CD4-positive, alpha-beta memory T cell (primary cell): ENCODE measurements at places on chromosomes 3 and 15. TPM values are rescaled to one million over a fixed set of nuclear protein-coding genes. Genes with fewer than 3 reads are reported as not detected.

DNA sequence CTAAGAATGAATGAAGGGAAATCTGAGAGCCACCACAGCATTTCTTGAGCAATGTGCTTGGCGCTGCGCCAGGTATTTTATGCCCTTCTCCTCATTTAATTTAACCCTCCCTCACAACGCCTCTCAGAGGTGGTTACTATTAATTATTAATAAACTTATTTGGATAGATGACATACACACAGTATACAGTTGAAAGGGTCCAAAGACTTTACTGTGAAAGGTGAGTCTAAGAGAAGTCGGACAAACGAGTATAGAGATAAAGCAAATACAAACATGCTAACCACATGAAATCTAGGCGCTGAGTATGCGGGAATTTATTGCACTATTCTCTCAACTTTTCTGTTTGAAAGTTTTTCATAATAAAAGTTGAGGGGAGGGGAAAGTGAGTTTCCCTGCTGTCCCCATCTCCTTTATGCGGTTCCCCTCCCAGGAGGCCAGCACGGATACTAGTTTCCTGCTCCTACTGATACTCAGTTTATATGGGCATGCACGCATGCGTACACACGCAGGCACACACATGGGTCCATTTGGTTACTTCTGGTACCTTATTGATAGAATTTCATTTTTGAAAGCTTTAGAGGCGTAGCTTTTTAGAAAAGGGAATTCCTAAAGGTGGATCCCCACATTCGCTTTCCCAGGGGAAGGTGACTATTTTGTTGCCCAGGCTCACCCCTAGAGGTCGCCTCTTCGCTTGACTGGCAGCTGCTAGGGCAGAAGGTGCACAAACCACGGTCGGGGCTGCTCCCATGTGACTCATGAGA, 28.5 kb upstream of the KCTD6 start:
- peak; percentile 54 for DNase-seq
- H3K27me3 ChIP-seq = no peaks in the 10 kb centered on the region
- no peaks in the 10 kb centered on the region for H3K36me3 ChIP-seq
- no peak overlapping the region for H3K27ac ChIP-seq
- peaks cover 7% of the 10 kb centered on the region for H3K4me1 ChIP-seq
- H3K4me3 ChIP-seq = no peak overlapping the region

DNA sequence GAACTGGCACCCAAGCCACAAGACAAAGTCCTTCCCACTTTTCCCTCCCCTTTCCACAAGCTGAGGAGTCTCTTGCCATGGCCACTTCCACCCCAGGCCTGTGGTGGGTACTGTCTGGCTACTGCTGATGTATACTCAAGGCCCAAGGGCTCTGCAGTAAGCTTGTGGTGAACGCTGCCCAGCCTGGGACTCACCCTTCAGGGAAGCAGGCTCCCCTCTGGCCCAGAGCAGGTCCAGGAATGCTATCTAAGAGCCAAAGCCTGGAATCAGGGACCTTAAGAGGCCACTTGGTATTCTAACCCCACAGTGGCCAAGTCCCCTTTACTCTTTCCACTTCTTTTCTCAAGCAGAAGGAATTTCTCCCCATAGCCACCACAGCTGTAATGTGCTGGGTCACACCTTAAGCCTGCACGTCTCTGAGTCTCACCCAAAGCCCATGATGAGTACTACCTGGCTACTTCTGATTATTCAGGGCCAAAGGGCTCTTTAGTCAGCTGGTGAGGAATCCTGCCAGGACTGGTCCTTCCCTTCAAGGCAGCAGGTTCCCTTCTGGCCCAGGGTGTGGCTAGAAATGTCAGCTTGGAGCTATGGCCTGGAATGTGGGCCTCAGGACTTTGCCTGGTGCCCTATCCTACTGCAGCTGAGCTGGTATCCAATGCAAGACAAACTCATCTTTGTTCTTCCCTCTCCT, 4.0 kb downstream of the PATL2 start:
- no peak overlapping the region for H3K4me3 ChIP-seq
- no peak for DNase-seq
- H3K36me3 ChIP-seq = peaks cover 2% of the 10 kb centered on the region
- H3K27ac ChIP-seq = no peak overlapping the region
- H3K27me3 ChIP-seq = no peaks in the 10 kb centered on the region

CCDC33 gene
- total RNA-seq = not detected

DPPA4 gene
- total RNA-seq = not detected

GNL3 gene
- 80.3 TPM for total RNA-seq
